ENCODE measurements at places on chromosomes 16 and 17.
A peak's percentile ranks its signal among the peaks of the same experiment; 100 is the strongest.

GRCh38 chr16:48535831-48536613, 74.0 kb downstream of the N4BP1 start:
- DNase-seq = no peak

- peak; percentile 46 for DNase-seq
Observed at GRCh38 chr17:53912117-53912516, 89.4 kb downstream of the KIF2B start.

DNA sequence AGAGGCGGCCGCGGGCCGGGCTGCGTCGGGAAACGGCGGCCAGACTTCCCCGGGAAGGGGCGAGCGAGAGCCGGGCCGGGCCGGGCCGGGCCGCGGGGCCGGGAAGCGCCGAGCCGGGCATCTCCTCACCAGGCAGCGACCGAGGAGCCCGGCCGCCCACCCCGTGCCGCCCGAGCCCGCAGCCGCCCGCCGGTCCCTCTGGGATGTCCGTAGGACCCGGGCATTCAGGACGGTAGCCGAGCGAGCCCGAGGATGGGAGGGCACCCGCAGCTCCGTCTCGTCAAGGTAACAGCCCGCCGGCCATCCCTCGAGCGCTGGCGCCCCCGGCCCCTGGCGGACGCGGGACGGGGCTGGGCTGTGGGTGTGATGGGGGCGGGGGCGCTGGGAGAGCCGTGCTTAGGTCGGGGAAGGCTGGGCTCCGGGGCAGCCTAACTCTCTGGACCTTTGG, at the start of gene CRHR1:
CRHR1 (plus strand) TSS at position 28 of the 448 bp plus-strand sequence; CDS start at position 253, 225 bp downstream.
- peak; percentile 67 for DNase-seq

GRCh38 chr16:79847101-79847500, 246.6 kb upstream of the MAF start:
- no peak for DNase-seq

DNA sequence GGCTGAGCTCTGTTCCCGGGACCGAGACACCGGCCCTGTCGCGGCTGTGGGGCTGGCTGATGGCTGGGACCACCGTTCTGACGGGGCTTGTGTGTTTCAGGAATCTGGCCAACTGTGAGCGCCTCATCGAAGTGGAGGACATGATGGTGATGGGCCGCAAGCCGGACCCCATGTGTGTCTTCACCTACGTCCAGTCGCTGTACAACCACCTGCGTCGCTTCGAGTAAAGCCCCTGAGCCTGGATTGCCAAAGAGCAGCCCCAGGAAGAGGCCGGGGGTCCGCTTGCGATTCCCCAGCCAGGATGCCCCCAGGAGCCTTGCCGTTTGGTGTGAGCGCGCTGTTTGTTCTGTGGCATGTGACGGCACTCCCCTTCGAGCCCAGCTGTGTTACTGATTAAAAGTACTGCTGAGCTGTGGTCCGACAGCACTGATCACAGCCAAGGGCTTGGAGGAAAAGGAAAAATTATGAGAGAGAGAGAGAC, 23.0 kb downstream of the SMTNL2 start:
- no peak for DNase-seq

DNA sequence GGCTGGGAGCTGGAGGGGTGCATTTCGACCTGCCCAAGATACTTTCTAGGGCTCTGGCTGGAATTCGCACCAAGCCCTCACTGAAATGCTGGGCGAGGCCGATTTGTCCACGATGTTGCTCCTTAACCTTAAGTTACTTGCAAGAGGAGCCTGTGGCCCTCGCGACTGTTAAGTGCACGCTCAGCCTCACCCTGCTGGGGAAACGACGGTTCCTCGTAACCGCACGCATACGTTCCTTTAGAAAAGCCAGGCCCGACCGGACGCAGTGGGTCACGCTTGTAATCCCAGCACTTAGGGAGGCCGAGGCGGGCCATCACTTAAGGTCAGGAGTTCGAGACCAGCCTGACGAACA, 607 bp upstream of the NCOR1 start:
- peak; percentile 89 for DNase-seq

DNA sequence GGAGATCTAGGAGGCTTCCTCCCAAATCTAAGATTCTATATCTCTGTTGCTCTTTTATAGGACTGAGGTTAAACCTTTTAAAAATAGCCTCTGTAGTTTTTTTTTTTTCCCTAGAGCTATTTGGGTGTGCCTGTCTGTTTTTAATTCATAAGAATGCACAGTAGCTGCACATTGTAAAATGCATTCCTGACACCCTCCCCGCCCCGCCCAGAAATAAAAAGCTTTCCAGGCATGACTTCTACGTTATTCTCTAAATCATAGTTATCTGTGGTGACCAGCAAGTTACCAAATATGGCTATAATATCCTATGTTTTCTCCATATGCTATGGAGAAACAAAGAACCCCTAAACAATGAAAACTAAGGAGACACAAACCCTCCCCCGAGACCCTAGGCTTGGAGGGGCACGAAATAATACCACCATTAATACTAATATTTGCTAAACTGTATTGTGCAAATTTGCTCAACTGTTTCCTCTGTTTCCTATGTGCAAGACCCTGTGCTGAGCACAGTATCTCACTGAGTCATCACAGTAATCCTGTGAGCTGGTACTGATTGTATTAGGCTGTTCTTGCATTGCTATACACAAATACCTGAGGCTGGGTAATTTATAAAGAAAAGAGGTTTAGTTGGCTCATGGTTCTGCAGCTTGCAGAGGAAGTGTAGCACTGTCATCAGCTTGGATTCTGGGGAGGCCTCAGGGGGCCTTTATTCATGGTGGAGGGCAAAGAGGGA, 388.3 kb downstream of the CA10 start:
- peak; percentile 38 for DNase-seq

DNA sequence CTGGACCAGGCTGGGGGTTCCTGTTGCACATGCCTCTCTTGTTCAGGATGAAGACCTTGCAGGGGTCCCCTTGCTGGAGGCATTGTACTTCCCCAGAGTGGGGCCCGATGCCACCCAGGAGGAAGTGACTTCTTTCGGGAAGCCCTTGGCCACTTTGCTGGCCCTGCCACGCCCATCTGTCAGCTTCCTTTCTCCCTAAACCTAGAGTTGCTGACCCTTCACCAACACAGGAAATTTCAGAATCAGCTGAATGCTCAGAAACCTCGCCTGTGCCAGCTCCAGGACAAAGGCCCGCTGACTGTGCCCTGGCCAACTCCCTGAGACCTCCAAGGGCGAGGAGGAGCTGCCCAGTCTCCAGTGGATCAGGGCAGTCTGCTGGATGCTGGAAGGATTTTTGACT, 26.7 kb downstream of the WNT9B start:
- no peak for DNase-seq

GRCh38 chr16:2208308-2208707, 2.4 kb downstream of the BRICD5 start:
- no peak for DNase-seq

DNA sequence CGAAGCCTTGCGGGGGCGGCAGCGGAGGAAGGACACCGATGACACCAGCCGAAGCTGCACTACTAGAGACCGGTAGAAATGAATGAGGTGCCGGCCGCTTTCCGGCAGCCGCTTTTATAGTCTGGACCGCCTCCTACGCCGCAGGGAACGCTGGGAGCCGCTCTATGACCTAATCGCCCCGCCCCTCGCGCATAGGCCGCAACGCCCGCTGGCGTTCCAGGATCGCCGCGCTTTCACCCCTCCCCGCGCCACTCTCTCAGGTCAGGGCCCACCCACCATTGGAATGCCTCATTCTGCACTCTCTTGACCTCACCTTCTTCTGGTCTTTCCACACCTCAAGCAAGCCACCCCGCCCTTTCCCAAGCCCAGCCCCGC, at the start of gene DDX5:
DDX5 (minus strand) TSS at position 89 of the 375 bp plus-strand sequence. CDS start 170 bp downstream, outside the sequence.
- peak; percentile 98 for DNase-seq

DNA sequence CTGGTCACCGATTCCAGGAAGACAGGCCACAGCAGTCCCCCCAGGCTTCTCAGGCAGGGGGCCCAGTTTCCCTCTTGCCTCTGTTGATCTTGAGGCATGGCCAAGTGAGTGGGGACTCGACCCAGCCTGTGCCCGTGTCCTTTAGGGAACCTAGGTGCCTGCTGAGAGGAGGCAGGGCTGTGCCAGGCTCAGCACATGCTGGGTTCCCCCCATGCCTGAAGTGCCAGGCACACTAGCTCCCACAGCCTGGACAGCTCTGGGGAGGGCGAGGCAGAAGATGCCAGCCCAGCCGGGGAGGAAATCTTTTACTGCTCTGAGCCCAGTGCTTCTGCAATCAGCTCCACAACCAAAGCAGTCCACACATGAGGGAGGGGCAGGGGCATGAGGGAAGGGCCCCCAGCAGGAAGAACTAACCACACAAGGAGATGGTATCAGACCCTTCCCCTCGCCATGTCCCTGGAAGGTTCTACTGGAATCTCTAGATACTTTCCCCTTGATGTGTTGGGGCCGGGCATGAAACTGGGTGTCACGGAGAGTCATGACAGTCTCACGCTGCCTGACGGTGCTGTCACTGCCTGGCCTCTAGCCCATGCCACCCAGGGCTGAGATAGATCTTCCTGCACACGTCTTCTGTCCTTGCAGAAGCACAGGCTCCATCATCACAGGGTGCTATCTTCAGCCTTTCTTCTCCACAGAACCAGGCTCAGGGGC, 25.5 kb downstream of the MYO18A start:
- peak; percentile 35 for DNase-seq

- DNase-seq = no peak
Observed at GRCh38 chr17:50145532-50146229, 4.8 kb downstream of the PPP1R9B start.

- no peak for DNase-seq
Observed at GRCh38 chr17:44907729-44908470, 7.4 kb downstream of the GFAP start.

DNA sequence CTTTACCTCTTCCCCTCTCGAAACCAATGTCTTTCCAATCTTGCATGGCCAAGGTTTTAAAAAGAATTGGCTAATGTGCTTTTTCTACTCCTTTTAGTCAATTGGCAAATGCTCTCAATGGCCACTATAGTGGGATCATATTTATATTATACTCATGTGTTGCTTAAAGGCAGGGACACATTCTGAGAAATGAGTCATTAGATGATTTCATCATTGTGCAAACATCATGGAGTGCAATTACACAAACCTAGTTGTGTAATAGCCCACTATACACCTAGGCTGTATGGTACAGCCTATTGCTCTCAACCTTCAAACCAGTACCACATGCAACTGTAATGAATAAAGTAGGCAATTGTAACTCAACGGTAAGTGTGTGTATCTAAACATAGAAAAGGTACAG, 180.9 kb downstream of the HS3ST3A1 start:
- DNase-seq = peak; percentile 7

GRCh38 chr16:64864232-64864809, 257.5 kb downstream of the CDH11 start:
- DNase-seq = no peak

GRCh38 chr16:75624921-75625334, 1.8 kb upstream of the ADAT1 start:
- peak; percentile 6 for DNase-seq

- peak; percentile 70 for DNase-seq
Observed at GRCh38 chr17:67377488-67378453, 690 bp downstream of the PITPNC1 start.

GRCh38 chr17:58786586-58787295, 31.1 kb downstream of the PPM1E start:
- DNase-seq = no peak

GRCh38 chr17:52157603-52158449, 688 bp downstream of the CA10 start:
- peak; percentile 83 for DNase-seq

GRCh38 chr17:77472468-77473310, 331.9 kb downstream of the SEC14L1 start:
- DNase-seq = no peak

- no peak for DNase-seq
Observed at GRCh38 chr17:31645351-31645750, 213.7 kb downstream of the COPRS start.

- DNase-seq = no peak
Observed at GRCh38 chr16:79716645-79717332, 116.3 kb upstream of the MAF start.

- DNase-seq = no peak
Observed at GRCh38 chr16:28604186-28604565, 5.7 kb downstream of the SULT1A1 start.

DNA sequence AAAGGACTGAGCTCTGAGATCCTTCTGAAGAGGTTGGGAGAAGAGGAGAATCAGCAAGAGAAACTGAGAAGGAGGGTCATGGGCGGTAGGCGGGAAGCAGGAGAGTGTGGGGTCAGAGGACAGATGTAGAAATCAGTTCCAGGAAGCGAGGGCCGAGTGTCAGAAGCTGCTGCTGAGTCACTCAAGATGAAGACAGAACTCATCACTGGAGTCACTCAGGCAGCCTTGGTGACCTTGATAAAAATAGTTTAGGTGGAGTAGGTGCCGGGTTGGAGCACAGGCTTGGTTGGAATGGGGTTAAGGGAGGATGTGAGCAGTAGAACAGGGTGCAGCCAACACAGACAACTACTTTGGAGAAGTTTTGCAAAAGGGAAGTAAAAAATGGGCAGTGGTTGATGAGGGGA, 6.1 kb upstream of the ITGAM start:
- DNase-seq = no peak

GRCh38 chr16:11682655-11683096, 14.4 kb downstream of the SNN start:
- no peak for DNase-seq

DNA sequence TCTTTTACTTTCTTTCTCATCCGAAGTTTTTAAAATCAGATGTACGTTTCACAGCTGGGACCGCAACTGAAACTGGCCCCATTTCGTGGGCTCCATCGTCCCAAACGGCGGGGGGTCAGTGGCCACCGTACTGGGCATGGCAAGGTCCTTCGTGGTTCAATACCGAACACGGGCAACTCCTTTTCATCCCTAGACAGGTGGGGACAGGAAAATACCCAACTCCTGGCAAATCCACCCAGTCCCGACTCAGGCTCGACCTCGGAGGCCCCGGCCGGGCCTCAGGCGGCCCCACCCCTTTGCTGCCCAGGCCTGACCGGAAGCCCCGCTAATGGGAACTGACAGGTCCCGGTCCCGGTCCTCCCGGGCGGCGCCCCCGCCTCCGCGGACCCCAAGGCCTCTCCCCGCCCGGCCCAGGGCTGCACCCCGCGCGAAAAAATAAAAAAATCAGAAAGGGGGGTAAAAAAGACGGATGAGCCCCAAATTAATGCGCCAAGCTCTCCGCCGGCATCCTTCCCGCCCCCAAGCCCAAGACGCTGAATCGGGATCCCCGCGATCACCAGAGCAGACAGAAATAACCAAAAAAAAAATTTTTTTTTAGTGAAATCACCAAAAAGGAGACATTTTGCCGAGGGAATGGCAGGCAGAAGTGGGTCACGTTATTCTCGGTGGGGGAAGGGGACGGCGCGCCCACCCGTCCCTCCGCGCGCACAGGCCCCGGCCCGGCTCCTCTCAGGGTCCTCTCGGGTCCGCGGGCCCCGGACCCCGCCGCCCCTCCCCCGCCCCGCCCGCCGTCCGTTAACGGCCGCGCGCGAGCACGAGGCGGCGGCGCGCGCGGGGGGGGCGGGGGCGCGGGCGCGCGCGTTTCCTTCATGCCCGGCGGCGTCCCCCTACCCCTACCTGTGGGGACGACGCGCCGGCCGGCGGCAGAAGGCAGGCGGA, 562 bp downstream of the ZC3H7A start:
- peak; percentile 75 for DNase-seq

GRCh38 chr17:48544349-48545021, 424 bp downstream of the HOXB2 start:
- no peak for DNase-seq

- no peak for DNase-seq
Observed at GRCh38 chr16:80563066-80563465, 22.3 kb downstream of the DYNLRB2 start.

- DNase-seq = no peak
Observed at GRCh38 chr16:4384509-4384942, 12.9 kb downstream of the VASN start.
